ENCODE measurements at places on chromosomes 5 and 9.

DNA sequence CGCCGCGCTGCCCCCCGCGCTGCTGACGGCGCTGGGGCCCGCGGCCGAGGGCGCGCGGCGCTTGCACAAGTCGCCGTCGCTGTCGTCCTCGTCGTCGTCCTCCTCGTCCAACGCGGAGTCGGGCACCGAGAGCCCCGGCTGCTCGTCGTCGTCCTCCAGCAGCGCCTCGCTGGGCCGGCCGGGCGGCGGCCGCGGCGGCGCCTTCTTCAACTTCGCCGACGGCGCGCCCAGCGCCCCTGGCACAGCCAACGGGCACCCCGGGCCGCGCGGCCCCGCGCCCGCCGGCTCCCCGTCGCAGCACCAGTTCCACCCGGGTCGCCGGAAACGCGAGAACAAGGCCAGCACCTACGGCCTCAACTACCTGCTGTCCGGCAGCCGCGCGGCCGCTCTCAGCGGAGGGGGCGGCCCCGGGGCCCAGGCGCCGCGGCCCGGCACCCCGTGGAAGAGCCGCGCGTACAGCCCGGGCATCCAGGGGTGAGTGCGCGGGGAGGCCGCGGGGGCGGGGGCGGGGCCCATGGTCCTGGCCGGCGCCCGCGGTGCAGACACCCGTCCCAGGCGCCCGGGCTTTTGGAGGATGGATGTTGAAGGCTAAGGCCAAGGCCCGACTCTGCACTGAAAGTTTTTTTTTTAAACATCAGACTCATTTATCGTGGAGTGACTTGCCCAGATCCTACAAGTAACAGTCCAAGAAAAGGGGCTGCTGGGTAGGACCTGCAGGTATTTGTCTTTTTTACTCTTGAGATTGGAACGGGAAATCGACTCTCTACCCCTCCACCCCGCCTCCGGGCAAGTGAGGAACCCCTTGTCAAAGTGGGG lies 1.2 kb downstream of the TENT4A start:
- no peak for DNase-seq

DNA sequence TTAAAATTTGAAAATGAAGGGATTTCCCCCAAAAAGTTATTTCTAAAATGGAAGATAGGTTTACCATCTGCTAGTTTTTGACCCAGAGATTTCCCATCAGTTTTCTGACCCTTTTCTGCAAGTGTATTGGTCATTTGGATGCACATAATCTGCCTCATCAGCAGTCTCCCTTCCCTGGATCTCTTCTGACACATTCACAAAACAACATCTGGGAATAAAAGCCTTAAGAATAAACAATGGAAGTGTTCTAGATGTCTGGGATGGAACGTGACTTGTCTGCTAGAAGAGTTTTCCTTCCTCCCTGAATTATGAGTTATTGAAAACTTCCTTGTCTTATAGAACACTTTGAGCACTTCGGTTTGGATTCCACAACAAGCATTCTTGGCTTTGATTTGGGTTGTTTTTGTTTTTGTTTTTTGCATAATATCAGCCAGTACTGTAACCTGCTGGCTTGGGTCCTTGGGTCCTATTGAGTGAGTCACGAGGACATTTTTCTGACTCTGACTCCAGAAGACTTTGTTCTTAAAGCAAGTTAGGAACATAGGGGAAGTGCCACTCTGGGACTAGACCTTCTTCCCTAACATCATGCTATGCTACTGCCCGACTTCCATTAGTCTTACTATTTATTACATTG lies 18.2 kb upstream of the ESM1 start:
- DNase-seq: no peak

DNA sequence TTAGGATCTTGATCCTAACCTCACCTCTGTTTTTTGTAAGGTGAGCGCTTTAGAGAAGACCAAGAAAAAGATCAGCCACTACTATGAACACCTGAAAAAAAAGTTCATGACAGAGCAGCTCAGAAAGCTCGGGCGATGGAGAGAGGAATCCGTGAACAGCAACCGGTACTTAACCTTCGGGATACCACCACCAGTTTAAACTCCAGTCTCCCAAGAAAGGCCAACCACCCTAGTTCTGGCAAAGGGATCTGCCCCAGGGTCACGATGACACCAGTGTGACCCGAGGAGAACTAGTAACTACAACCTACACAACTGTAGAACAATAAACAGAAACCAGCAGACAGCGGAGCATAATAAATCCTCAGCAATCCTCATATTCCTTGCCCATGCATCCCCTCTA lies 8.5 kb downstream of the C5orf52 start:
- DNase-seq: no peak

DNA sequence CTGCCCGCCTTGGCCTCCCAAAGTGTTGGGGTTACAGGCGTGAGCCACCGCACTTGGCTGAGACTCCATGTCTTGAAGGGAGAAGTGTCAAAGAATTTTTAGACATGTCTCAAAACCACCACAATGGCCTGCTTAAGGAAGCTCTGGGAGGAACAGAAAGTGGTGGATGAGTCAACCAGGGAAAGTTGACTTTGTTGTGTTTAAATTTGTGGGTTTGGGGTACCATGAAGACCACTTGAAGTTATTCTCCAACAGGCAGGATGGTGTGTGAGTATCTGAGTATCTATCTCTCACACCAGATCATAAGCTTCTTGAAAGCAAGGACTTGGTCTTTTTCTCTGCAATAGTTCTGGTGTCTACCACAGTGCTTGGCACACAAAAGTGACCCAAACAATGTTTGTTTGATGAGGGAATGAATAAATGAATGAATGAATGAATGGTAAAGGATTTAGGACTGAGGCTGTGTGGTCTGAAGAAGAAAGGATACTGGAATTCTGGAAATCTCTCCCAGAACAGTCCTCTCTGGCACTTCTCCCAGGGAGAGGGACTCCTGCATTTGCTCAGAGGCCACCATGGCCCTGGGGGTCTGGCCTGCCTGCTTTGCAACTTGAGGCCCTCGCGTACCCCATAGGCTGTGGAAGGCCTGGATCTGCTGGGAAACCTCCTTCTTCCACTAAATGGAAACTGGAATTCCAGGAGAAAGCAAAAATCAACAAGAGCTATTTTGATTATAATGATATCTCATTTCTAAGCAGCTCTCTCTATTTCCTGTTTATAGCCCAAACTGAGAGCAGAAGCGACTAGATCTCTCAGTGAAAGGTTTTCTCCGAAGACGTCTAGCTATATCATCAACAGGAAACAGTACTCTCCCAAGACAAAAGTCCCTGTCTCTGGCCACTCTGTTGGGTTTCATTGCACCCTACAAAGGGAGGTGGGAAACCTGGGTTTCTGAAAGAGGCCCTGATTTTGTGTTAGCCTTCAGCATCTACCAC lies 187.9 kb downstream of the PALM2AKAP2 start:
- DNase-seq: no peak

DNA sequence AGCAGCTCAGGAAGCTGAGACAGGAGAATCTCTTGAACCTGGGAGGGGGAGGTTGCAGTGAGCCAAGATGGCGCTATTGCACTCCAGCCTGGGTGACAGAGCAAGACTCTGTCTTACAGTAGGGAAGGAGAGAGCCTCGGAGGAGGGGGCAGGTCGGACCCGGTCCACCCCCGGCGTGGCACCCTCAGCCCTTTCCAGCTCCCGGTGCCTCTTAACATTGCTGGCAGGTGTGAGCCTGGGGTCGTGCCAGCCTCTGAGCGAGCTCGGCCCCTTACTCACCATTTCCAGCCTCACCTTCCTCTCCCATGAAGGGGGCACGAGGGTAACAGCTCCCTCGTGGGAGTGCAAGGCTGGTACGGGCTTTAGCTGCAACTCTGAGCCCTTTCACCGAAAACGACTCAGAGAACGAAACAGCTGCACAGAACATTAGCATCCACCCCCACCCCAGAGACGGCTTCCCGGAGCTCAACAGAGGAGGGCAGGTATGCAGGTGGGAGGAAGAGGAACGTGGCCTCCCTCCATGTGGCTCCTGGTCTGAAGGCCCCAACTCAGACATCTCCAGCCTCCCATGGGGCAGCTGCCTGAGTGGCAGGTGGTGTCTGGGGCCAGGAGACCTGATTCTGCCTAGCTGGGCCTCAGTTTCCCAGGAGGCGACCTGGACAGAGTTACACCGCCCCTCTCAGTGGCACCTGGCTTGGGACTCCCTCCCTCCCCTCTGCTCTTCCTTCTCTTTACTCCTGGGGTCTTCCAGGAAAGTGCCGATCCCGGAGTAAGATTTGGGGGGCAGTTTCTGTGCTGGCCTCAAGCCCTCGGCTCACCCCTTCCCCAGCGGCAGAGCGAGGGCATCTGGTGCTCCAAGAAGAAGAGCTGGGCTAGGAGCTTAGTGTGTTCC lies 28.5 kb upstream of the ABO start:
- no peak for DNase-seq

DNA sequence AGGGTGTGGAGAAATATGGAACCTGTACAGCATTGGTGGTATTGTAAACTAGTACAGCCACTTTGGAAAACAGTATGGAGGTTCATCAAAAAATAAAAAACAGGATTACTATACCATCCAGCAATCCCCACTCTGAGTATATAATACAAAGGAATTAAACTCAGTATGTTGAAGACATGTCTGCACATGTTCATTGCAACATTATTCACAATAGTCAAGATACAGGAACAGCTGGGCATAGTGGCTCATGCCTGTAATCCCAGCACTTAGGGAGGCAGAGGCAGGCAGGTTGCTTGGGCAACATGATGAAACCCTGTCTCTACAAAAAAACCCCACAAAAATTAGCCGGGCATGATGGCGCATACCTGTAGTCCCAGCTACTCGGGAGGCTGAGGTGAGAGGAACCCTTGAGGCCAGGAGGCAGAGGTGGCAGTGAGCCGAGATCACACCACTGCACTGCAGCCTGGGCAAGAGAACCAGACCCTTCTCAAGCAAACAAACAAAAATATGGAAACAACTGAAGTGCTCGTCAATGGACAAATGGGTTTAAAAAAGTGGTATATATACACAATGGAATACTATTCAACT lies 63.6 kb downstream of the TMEM174 start:
- no peak for DNase-seq

DNA sequence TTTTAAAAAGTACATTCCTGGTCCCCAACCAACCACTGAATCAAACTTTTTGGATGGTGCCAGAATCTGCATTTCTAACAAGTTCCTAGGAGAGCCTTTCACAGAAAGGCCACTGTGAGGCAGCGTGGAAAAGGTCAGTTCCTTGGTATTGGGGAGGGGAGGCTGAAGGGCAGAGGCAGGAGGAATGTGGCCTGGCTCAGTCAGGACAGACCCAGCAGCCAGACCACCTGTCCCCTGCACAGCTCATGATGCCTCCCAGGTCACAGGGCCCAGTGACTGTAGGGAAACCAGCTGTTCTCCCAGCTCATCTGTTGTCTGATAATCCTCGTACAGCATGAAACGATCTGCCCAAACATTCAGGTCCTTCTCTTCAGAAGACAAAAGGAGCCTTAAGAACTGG lies 132.9 kb downstream of the LHFPL2 start:
- DNase-seq: no peak

DNA sequence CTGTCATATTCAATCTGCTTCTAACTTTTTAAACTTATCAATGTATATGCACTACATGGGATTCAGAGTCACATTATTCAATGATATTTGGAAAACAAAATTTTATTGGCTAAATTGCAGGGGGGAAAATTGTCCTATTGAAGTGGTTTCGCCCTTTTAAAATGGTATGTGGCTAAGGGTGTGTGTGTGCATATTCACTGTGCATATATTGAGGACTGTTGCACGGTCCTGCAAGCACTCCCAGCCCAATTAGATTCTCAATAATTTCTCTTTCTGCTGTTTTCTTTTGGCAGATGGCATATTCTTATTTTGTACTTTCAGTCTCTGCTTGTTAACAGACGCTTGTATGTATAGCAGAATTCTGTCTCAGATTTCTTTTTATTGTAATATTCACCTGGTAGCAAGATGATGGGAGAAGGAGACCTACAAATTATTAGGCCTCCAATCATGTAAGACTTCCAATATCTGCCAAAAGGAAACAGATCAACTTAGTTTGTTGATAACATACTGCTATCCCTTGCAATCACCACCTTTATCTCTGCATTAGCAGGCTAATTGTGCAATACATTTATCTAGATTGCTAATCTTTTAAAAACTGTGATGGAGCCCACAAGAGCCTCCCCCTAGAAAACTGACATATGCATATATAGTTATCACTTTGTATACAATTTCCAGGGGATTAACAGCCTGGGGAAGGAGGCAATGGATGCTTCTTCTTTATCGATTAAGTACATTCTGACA lies 411.5 kb downstream of the PLK2 start:
- no peak for DNase-seq

DNA sequence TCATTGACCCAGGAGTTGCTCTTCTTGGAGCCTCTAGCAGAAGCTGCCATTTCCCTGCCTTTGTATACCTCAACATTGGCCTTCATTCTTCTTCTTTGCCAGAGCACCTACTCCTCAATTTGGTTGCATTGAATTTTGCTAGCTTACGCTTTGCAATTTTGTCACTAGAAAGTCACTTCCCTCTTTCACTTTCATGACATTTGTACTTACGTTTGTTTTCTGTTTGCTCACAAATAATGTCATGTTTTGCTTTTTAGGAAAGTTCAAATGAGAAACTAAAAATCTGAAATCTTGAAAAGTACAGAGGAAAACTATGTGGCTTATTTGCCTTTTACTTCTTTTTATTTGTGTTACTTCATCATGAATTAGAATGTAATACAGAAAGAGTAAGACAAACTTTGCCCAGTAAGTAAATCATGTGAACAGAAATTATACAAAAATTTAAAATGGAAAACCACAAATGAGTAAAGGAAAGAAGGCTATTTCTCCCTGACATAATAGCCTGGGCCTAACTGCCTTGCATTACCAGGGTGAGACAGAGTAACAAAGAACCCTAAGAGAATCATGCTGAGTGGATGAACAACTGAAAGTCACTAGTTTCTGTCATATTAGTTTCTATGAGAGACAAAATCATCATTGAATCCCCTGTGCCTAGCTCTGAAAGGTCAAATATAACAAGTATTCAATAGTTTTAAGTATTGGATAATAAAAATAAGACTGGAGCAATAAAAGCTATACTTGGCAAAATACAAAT lies 7.4 kb upstream of the IFNA1 start:
- DNase-seq: no peak

GRCh38 chr5:170076739-170077138 lies 29.0 kb upstream of the FOXI1 start:
- no peak for DNase-seq

- no peak for DNase-seq
Measured at GRCh38 chr5:128701301-128701700, 163.3 kb upstream of the FBN2 start.

DNA sequence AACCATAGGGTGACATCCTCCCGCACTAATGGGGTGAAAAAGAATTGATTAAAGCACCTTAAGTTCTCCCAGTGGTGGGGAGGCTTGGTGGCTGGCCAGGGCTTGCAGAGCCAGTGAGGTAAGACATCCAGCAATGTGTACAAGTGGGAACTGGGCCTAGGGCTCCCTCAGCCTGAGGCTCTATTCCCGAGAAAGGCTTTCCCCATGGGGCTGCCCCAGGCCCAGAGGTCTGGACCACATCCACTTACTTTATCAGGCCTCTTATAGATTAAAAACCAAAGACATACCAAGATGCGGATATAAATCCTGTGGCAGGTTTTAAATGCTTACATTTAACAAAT lies 35.3 kb downstream of the C5orf15 start:
- DNase-seq: no peak

- DNase-seq: no peak
Measured at GRCh38 chr5:15326932-15327331, 173.0 kb upstream of the FBXL7 start.
